Activated T-helper 1 cell treated with anti-CD3 and anti-CD28 coated beads, Interleukin-2, amount 50 U/mL, for 16 hours (primary cell): ENCODE measurements at places on chromosomes 3 and 15.

- no peak for DNase-seq
Observed at GRCh38 chr3:32601722-32602121, 31.1 kb upstream of the DYNC1LI1 start.

- no peak for DNase-seq
Observed at GRCh38 chr3:109863701-109864100, 526.4 kb upstream of the DPPA4 start.

DNA sequence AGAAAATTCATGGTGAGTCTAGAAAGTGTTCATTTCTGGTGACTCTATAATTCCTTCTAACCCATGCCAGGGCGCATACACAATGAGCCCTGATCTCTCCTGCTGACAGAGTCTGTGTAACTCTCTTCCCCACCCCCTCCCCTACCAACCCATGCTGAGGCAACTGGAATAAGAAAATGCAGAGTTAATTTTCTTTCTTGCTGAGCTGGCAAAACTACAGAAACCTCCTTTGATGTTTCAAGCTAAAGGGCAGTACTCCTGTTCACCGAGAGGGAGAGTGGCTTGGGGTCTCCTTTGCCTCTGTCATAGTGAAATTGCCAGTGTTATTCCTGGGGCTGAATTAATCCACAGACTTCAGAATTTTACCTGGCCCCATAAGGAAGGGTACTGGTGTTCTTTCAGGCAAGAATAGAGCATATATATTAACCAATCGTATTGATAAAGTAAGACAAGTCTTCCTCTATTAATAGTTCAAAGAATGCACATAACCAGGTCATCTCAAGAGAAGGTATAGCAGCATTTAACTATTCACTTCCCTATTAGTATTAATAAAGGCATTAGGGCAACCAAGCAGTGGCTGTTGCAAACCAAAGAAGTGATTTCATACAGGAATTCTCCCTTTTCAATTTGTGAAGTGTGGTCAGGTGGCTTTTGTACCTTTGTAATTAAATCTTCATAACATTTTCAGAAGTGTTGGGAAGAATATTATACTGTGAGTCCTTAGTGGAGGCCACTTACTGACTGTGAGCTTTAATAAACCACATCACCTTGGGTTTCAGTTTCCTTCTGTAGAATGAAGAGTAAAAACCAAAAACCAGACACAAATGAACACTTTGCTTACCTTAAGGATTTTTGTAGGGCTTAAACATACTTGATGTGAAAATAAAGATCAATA lies 4.1 kb downstream of the GAP43 start:
- no peak for DNase-seq

- DNase-seq: no peak
Observed at GRCh38 chr3:30266524-30266923, 339.9 kb upstream of the TGFBR2 start.

- no peak for DNase-seq
Observed at GRCh38 chr15:32029862-32030781, at the start of gene CHRNA7. CHRNA7 (plus strand) TSS chr15:32030515; CDS start chr15:32030595, 80 bp downstream.

DNA sequence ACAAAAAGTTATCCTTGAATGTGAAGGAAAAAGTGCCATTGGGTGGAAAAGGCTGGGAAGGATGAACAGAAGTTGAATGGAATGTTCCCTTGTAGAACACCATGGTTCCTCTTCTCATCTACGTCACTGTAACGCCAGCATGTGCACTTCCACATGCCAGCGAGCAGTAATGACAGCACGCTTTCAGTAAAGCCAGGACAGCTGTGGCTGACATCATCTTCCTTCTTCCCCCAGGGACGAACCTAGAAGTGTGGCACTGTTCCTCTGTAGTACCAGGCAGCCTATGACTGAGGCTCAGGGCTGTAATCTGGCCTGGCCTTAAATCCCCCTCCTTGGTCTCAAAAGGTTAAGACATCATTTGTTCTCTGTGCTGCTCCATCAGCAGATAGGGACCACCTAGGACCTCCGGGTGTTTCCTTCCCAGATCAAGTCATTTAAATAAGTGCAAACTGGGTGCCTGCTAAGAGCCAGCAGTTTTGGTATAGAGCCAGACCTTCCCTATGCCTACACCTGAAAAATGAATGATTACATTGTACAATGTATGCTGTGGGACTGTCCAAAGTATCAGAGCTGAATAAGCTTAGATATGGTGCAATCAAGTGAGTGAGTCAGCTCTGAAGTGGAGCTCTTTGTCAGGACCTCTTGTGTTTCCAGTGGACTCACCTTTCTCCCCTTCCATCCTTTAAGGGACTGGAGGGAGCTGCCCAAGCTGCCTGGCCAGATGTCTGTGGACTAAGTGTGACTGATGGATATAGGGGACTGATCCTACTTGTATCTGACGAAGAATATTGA lies 5.6 kb upstream of the SRPRB start:
- DNase-seq: no peak

- no peak for DNase-seq
Observed at GRCh38 chr15:39320886-39321285, 260.0 kb upstream of the THBS1 start.

- no peak for DNase-seq
Observed at GRCh38 chr15:34436126-34436955, 1.3 kb downstream of the GOLGA8A start.

- DNase-seq: no peak
Observed at GRCh38 chr15:89070197-89071124, 17.8 kb upstream of the ABHD2 start.

DNA sequence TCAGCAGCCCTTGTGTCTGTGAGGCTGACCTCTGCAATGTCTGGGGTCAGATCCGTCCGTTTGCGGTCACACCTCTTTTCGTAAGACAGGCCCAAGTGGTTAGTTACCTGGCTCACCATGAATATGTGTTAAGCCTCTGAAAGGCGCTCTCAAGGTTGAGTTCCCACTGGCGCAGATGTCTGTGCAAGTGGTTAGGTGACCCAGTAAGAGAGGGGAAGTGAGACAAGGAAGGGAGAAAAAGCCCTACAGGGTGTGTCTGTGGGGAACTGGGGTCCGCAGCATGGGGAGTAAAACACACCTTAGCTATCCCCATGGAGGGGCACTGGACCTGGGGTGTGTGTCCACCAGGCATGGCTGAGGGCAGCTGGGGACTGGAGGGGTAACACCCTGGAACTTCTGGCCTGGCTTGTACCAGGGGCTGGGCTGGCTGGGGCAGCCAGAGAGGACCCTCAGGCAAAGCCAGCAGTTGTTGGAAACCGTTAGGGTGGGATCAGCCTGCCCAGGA lies 391.6 kb upstream of the PROK2 start:
- DNase-seq: no peak

DNA sequence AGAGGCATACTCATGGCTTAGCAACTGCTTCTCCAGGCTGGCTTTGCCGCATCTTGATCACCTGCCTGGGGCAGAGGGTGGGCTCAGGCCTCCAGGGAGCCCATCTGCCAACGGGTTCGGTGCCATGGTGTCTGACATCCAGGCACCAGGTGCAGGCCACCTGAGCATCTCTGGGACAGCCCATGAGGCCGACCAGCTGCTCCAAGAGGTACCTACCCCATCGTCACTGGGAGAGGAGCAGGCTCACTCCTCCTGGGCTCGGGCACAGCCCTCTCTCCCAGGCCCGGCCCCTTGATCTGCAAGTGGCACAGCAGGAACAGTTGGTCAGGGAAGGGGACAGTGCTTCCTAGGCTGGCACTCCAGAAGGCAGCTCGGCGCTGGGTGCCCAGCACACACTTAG lies 21.9 kb downstream of the TPRA1 start:
- DNase-seq: no peak

DNA sequence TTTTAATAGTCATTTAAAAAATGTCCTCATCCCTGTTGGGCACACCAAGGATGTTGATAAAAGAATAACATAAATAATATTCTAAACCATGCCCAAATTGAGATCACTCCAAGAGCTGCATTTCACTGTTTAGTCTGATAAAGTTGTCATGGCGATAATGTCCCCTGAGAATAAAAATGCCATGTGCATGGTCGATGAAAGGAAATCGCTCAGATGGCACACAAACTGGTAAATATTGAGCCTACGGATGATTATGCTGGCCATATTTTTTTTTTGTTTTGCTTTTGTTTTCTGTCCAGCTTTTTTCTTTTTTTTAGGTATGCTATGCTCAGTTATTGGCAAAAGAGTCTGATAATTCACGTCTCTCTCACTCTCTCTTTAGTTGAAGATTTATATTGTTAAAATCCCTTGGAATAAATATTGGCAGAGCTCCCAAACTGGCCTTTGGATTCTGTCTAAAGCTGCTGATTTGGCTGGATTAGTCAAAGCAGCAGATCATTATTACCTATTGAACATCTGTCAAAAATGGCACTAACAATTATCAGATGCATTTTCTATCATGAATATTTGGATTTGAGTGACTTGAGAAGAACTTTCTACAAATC lies 643.8 kb downstream of the SQOR start:
- DNase-seq: no peak

DNA sequence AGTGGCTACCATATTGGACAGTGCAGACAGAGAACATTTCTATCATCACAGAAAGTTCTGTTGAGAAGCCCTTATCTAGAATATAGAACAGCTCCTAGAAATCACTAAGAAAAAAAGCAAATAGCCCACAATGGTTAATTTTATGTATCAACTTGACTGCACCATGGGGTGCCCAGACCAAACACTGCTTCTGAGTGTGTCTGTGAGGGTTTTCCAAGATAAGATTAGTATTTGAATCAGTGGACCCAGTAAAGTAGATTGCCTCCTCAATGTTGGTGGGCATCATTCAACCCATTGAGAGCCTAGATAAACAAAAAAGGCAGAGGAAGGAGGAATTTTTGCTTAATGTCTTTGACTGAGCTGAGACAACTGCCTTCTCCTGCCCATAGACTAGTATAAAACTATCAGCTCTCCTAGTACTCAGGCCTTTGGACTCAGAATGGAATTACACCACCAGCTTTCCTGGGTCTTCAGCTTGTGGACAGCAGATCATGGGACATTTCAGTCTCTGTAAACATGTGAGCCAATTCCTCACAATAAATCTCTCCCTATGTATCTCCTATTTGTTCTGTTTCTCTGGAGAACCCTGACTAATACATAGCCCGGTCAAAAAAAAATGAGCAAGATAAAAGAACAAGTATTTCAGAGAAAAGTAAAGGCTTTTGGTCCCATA lies 55.9 kb upstream of the OXTR start:
- DNase-seq: no peak

DNA sequence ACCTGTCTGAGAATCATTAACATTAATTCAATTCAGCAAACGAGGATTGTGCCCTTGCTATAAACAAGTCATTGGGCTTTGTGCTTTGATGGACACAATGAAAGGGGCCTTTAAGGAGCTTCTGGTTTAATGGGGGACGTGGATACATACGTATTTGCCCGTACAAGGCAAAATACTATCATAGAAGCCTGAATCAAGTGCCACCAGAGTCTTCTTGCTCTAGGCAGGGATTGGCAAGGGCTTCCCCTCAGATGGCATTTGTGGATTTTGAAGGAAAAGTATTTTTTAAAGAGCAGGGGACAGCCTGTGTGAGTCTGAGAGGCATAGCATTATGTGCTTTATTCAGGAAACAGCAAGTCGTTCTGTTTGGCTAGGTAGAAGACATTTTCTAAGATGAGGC lies 83.7 kb upstream of the NEDD4 start:
- DNase-seq: no peak

- DNase-seq: no peak
Observed at GRCh38 chr3:45332493-45332892, 55.9 kb upstream of the LARS2 start.

- no peak for DNase-seq
Observed at GRCh38 chr3:50271314-50271936, 2.5 kb downstream of the SEMA3B start.

DNA sequence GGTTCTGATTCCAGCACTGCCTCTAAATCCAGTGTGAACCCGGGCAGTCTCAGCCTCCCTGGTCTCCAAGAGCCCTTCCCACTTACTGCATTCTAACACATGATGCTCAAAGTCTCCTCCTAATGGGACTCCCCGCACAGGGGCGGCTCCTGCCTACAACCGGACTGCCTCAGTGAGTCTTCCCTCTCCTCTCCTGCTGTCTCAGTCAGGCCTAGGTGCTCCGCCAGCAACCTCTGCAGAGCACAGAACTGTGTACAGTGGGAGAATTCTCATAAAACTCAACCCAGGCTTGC lies 28.9 kb downstream of the TBC1D2B start:
- no peak for DNase-seq

DNA sequence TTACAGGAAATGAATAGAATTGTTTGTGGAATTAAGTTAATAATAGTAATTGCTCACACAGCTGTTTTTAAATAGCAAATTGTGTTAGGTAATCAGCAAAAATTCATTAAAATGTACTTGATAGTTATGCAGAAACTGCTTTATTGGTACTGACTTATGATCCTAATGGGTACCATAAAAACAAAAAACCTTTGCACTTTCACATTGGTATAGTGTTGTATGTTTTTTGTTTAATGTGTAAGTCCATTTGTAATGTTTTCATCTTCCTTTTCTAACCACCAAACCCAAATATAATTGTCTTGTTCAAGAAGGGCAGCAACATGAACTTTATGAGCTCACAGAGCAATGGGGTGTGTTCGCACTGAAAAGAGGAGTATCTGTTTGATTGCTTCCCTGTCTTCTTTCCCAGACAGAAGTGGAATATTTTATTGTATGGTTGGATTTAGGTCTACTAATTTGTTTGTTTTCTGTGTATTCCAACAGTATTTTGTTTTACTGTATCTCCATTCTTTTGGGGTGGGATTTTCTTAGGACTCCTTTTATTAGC lies 135.8 kb downstream of the TCF12 start:
- no peak for DNase-seq

DNA sequence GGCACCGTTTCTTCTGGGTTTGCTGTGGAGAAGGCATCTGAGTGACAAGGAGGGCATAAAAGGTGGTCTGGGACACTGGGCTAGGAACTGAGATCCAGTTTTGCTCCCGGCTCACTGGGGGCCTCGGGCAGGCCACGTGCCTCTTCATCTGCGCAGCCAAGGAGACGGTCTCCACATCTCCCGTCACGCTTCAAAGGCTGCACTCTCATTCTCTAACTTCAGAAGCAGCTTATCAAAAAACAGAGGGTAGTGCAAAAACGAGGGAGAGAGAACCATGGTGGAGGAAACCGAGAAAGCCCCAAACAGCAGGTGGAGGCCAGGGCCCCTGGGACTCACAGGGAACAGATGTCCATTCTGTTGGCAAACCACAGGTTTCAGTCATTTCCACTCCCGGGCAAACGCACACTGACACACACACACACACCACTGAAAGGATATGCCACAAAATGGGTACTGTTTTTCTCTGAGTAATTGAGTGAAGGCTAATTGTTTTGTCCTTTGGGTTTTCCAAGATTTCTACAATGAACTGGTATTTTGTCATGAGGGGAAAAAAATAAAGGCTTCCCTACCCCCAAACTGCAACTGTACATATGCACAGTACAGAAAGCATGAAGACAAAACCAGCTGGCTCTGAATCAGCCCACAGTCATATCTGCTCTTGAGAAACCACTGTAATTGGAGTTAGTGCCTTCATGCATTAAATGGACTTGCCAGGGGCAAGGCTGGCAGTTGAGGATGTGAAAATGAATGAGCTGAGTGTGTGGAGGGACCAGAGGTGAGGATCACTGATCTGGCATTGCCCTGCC lies 71.9 kb downstream of the MGLL start:
- DNase-seq: no peak

GRCh38 chr15:64507293-64507802 lies 47.0 kb downstream of the ZNF609 start:
- no peak for DNase-seq
